ENCODE measurements at places on chromosomes 1 and 21.
A peak's percentile ranks its signal among the peaks of the same experiment; 100 is the strongest.

- DNase-seq: no peak
Observed at GRCh38 chr1:20625176-20626097, 7.8 kb upstream of the PINK1 start.

DNA sequence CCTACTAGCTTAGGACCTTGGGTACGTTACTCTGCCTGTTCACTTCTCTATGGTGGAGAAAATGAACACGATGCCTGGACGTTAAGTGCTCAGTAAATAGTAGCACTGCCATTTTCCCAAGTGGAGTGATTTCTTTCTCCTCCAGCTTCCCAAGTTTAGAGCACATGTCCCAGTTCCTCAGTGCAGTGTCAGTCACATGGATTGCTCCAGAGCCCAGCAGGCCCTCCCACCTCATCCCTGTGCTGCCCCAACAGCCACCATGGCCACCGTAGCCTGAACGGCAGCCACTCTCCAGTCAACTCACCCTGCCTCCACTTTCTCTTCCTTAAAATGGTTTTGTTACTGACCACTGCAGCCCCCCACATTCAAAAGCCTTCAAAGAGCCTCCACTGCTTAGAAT lies 8.5 kb downstream of the STMN1 start:
- no peak for DNase-seq

GRCh38 chr1:59137276-59137615 lies 159.6 kb upstream of the FGGY start:
- DNase-seq: no peak

GRCh38 chr1:81329041-81329440 lies 471.7 kb upstream of the ADGRL2 start:
- DNase-seq: no peak

DNA sequence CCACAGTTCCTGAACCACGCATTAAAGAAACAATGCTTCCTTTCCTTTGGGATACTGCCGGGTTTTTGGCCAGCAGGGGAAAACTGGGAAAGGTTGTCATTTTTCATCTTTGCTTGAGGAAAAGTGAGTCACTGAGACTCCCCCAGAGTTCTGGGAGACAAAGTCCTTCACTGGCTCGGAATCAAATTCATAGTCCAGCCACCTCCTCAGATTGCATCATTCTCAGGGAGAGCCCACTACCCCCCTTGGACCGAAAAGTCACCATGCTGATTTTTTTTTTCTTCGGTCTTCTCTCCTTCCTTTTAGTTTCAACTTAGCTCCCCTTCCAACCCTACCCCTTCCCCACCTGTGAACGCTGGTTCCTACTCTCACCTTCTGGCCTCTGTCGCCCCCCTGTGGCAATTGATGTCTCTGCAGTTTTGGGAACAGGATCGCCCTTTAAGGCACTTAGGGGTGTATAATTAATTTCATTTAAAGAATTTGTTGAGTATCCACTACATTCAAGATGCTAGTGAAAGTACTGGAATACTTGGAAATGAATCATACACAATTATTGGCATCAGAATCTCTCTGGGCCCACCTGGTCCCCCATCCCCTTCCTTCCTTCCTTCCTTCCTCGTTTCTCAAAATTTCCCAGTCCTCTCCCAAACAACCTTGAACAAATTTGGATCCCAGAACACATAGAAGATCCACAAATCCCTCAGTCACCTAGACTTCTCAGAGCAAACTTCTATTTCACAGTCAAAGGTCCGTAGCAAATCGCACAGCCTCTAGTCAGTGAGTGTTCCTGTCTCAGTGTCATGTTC lies 6.9 kb downstream of the ACKR1 start:
- peak; percentile 61 for DNase-seq

GRCh38 chr1:106435269-106435668 lies 621.2 kb upstream of the PRMT6 start:
- no peak for DNase-seq

- DNase-seq: no peak
Observed at GRCh38 chr1:21069549-21069948, 107.1 kb downstream of the EIF4G3 start.

DNA sequence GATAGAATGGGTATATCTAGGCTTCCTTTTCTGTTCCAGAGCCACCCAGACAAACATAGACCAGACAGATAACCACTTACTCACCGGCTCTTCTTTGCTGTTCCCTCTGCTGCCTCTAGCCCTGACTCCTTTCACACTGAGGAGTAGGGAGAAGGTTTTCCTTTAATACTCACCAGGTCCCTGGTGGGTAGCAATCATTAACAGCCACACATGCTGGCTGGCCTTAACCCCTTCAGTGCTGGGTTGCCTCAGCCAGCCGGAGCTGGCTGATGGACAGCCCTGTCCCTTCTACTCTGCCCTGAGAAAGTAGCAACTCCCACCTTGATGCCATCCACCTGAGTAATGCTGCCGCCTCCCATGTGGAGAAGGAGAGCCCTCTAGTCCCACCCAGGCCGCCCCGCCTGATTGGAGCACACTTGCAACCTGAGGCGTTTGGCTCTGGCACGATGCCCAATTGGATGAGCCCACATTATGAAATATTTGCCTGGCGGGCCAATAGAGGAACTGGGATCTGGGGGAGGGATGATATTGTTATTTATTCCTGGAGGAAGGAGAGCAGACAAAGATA lies 71.6 kb downstream of the PLEKHA6 start:
- no peak for DNase-seq

- DNase-seq: no peak
Observed at GRCh38 chr21:39313042-39313570, 326 bp downstream of the BRWD1 start.

GRCh38 chr1:230842801-230843200 lies 25.5 kb downstream of the C1orf198 start:
- DNase-seq: no peak

GRCh38 chr1:155207806-155208540 lies at the start of gene THBS3:
TSS of gene THBS3 (minus strand) at chr1:155207897. CDS start at chr1:155207876, 21 bp downstream.
- DNase-seq: peak; percentile 55

DNA sequence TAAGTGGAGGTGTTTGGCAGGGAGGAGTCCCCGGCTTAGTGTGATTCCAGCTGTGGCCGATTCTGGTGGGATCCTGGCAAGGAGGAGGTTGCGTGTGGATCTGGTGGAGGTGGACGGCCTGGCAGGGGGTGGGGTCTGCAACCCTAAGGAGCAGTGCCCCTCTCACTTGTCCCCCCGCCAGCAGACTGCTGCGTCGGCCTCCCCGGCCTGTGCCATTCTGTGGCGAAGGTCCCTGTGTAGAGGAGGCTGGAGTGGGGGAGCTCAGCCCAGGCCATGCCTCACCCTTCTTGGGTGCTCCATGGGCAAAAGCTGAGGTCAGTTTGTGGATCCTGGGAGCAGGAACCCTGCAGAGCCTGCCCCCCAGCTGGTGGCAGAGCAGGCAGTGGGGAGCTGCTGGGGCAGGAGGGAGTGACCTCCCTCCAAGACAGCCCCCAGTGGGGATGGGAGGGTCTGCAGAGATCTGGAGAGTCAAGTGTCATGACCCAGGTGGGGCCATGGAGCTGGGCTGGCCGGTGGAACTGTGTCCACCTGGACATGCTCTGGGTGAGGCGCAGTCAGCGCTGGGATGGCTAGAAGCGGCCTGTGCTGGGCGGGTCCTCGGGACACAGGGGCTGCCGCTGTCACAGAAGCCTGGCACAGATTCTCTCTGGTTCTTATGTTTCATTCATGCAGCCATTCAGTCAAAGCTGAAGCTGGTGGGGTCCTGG lies 5.3 kb downstream of the MIB2 start:
- DNase-seq: no peak

- no peak for DNase-seq
Observed at GRCh38 chr1:84688463-84689061, 1.7 kb downstream of the SSX2IP start.

DNA sequence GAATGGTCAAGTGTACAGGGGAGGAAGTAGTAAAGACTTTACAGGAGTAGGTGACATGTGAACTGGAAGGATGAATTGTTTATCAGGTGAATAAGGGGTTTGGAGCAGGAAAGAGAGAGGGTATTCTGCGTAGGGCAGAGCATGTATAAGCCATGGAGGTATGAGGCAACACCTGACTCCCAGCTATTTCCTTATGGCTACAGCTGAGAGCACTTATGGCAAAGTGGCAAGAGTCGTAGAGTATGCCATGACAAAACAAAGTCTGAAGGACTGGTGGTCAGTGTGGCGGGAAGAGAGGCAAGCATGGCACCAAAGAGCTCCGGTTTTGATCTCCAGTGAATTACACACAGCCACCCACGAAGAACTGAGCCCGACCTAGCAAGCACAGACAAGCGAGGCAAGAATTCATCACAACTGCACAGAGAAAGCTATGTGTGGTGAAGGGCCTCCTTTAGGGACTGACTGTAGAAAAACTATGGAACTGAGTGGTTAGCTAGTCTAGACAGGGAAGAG lies 9.0 kb upstream of the ELOVL1 start:
- DNase-seq: no peak

- no peak for DNase-seq
Observed at GRCh38 chr1:219312967-219313366, 139.3 kb downstream of the LYPLAL1 start.

- no peak for DNase-seq
Observed at GRCh38 chr1:225812488-225813213, 2.7 kb downstream of the EPHX1 start.

GRCh38 chr1:243394066-243394465 lies 138.2 kb downstream of the SDCCAG8 start:
- DNase-seq: no peak

DNA sequence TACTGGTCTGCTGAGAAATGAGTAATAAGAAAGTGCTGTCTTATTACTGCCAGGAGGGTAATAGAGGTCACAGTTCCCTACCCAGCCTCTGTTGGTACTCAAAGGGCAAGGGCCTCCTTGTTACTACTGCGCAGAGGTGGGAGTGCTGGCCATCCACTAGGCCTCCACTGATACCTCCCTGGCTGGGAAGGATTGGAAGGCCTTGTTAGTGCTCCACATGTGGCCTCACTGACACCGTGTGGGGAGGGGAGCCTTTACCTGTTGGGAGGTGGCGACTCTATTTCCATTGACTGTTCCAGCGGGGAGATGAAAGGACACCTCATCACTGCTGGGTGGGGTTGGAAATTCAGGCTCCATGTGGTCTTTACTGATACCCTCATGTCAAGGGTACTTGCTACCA lies 57.8 kb upstream of the USP24 start:
- no peak for DNase-seq

GRCh38 chr1:215082532-215083382 lies at the start of gene KCNK2:
TSS of gene KCNK2 (plus strand) at chr1:215082737. CDS start at chr1:215083386, 649 bp downstream.
- DNase-seq: peak; percentile 42

DNA sequence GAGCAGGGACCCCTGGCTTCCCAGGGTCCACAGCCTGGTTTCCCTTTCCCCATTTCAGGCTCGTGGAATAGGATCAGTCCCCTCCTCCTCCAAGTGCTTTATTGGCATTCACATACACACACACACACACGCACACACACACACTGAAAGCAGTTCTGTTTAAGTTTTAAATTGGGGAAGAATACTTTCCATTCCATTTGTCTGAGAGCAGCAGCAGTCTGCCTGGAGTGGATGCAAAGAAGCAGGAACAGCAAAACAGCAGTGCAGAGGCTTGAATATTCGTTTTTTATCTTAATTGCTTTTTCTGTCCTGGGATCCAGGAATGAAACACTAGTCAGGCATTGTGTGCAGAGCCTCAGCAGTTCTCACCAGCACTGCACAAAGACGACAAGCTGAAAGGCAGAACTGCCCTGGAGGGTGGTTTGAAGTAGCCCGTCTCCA lies 7.1 kb downstream of the CYB561D1 start:
- no peak for DNase-seq

DNA sequence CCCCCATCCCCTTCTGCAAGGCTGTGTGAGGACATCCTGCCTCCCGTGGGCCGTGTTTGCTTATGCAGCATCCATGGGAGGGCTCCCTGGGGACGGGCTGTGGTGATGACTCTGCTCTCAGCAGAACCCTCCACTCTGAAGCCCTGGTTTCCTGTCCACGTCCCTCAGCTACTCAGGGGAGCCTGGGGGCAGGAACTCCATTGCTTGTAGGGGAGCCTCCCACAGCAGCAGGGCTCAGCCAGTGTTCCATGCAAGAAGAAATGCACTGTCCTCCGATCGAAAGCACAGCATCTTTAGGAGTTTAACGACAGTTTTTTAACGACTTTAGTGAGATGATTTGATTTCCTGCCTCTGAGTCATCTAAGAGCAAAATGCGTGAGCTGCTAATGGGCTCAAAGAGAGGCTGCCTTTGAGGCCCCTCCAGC lies 8.3 kb upstream of the KCNAB2 start:
- no peak for DNase-seq

DNA sequence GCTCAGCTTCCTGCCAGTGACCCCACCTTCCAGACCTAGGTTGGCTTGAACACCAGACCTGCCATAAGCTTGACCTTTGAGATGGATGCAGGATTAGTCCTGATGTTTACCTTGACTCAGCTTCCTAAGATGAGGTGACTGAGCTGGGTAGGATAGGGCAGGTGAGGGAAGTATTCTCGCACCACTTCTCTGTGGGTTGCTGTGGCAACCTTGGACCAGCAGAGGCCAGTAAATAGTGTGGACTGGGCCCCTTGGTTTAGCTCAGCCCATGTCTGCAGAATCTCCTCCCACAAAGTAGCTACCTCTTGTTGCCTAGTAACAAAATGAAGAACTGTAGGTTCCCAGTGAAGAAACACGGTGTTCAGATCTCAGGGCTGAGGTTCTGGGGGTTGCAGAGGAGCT lies 8.4 kb downstream of the RPS6KA1 start:
- DNase-seq: no peak

GRCh38 chr1:31748365-31748764 lies 15.8 kb downstream of the ADGRB2 start:
- no peak for DNase-seq

GRCh38 chr1:66919828-66920227 lies 4.8 kb downstream of the DNAI4 start:
- DNase-seq: no peak

All from neural crest cell (in vitro differentiated cells).